ENCODE measurements at places on chromosomes 3 and 15.

- DNase-seq = no peak
These were observed 46.2 kb downstream of the CHL1 start for GRCh38 chr3:242602-243355.

DNA sequence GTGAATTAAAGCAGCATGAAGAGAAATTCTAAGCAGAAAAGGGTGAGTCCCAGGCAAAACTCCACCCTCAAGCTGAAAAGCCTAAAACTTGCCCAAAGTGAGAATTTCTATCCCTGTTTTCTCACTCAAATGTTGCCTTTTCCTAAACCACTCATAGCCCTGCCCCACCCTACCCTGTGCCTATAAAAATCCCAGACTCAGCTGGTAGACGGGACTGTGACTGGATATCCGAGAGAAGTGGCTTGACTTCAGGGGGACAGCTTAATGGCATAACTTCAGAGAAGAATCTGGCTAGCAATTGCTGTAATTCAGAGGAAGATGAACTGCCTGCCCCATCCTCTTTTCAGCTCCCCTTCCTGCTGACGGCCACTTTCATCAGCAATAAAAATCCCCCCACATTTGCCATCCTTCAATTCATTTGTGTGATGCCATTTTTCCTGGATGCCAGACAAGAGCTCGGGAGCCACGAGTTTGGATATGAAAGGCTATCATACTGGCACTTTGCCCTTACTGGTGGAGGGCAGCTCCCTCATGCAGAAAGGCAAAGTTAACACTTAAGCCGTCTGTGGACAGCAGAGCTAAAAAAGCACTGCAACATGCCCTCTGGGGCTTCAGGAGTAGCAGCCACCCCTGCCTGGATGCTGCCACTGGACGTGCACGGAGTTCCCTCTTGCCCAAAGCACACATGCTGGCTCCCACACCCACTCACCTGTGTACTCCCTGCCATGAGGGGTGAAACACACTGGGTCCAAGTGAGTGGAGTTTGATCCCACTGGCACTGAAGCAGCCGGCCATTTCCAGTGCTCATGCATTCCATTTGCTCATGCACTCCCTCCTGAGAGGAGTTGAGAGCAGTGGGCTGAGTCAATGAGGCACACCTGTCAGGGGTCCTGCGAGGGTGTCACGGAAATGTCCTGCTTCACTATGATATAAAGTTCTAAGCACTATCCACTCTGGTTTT is 670.6 kb downstream of the PLOD2 start:
- no peak for DNase-seq

- DNase-seq = no peak
These were observed 9.8 kb upstream of the TNK2 start for GRCh38 chr3:195918176-195918575.

GRCh38 chr3:37987751-37988179 is 2.8 kb upstream of the VILL start:
- no peak for DNase-seq

- peak; percentile 11 for DNase-seq
These were observed 122.6 kb downstream of the LRIG1 start for GRCh38 chr3:66378256-66378655.

DNA sequence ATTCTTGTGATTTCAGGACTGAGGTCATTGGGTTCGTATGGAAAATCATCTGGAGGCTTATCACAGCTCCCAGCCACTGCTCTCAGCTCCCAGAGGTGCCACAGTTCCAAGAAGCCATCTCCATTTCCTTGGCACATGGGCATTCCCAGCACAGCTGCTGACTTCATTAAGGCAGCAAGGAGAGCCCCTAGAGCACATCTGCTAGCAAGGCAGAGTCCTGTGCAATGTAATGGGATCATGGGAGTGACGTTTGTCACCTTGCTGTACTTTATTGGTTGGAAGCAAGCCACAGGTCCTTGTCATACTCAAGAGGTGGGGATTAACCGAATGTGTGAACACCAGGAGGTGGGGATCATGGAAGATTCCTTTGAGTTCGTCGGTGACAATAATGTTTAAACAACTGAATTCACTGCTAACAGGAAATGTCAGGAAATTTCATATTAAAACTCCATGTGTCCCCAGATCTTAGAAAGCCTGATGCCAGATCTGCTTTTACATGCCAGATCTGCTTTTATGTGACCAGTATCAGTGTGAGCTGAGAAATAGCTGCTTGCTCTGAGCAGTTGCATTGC is 148.8 kb downstream of the GABRG3 start:
- no peak for DNase-seq

GRCh38 chr3:54670201-54671000 is 257.5 kb downstream of the LRTM1 start:
- DNase-seq = no peak

GRCh38 chr3:189944285-189945145 is 176.2 kb downstream of the P3H2 start:
- no peak for DNase-seq

DNA sequence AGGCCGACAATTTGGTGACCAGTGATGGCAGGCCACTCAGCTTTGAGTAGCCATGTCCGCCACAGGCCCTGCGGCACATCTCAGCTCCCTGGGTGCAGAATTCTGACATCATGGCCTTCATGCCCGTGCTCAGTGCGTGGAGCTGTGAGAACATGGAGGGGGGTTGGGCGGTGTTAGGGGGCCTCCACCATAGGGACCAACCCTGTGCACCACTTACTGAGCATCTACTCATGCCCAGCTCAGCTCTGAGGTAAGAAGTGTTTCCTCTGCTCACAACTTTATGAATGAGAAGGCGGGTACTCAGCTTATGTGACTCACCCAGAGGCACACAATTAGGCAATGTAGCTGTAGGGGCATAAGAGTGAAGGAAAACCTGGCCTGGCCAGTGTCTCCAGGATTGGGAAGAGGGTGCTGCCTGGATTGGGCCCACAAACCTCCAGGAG is 10.5 kb downstream of the ACOX2 start:
- peak; percentile 23 for DNase-seq

DNA sequence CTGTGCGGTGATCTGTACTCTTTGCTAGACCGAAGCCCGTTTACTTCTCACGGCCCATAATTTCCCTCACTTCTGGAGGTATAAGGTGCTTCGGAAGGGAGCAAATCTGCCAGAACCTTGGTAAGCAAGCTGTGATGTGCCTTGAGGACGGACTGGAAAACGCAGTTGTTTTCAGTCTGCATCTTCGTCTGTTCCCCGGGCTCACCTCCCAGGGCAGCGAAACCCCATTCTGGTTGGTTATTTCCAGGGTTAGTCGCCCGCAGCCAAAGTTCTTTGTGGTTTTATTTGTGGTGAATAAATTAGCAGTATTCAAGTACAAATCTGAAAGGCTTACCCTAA is 401 bp downstream of the RAMAC start:
- no peak for DNase-seq

DNA sequence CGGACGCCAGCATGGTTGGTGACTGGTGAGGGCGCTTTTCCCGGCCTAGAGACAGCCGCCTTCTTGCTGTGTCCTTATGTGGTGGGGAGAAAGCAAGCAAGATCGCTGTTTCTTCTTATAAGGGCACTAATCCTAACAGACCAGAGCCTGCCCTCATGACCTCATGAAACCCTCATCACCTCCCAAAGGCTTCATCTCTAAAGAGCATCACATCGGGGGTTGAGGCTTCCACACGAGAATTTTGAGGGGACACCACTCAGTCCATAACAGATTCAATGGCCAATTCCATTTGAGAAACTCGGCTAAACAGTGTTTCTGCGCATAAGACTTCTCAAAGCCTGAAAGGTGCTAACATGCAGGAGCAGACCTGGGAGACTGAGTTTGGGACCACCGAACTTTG is 54.0 kb downstream of the VGLL4 start:
- no peak for DNase-seq

- DNase-seq = no peak
These were observed 90.1 kb downstream of the FNDC3B start for GRCh38 chr3:172129498-172129849.

DNA sequence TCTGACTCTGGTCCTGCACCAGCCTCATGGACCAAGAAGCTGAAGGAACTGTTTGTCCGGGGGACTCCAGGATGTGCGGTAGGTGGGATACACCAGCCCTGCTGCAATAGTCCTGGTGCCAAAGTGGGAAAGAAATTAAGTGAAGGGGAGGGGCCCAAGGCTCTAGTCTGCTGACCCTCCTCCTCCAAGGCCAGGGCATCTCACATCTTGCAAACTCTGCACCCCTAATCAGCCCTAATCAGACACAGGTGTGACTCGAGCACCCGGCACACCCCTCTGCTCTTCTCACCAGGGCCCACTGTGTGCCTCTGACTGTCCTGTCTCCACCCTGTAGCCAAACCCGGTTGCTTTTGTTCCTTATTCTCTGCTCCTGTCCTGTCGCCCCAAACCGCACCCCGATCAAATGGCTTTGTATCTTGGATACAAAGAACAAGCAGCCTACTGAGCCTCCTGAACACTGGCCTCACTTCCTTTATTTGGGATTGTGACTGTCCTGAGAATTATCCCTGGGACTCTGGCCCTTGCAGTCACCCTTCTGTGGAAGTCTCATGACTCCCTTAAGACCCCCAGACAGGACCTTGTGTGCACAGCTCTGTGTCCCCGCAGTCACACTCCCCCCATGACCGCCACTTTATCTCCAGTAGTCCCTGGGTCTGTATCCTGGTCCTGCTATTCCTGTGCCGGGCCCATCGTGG is 26.7 kb upstream of the SLC41A3 start:
- DNase-seq = no peak

GRCh38 chr3:179929091-179929529 is 107.6 kb downstream of the PEX5L start:
- peak; percentile 50 for DNase-seq

- no peak for DNase-seq
These were observed 316.7 kb downstream of the CLSTN2 start for GRCh38 chr3:140251678-140252077.

DNA sequence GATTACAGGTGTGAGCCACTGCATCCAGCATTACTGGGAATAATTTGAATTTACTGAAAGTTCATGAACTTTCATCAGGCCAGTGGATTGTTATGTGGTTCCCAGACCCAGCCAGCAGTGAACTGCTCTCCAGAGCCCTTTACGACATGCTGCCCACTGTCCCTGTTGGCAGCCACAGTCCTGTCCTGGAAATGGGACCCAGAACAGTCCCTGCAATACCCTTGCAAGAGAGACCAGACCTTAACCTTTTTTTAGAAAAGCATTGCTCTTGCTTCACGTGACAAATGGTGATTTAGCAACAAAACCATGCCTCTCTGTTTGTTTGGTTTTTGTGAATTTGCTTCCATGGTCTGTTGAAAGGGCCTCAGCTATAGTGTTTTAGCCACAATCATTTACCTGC is 367.3 kb upstream of the C2CD4B start:
- no peak for DNase-seq

DNA sequence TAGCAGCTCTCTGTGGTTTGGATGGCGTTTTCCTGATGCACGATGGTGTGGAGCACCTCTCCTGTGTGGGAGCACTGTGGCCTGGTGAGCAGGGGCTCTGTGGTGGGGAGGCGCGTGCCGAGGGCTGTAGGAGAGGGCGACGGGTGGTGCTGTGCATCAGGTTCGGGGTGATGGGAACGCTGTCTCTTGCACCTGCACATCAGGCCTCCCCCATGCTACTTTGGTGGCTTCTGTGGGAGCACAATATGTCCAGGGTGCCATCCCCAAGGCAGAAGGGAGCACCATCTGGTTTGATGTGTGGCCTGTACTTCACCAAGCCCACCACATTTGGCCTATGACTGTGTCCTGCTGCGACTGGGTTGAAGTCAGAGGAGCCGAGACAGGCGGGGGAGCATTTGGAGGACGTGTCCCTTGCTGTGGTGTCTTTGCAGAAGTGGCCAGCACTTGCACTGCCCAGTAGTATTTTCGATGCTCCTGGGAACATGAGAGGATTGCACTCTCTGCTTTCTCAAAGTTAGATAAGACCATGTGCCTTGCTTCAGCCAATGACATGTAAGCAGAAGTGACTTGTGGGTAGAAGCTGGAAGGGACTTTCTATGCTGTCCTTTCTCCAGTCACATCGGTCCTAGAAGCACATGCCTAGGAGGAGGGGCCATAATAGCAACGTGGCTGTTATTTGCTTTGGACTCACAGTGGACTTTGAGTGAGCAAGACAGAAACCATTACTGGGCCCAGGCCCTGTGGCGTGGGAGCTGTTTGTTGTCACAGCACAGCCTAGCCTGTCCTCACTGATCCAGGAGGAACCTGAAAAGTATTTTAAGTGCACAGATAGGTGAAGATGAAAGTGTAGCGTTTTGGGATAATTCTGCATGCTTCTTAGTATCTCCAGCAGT is 72.1 kb downstream of the APBA2 start:
- DNase-seq = no peak

- no peak for DNase-seq
These were observed 74.3 kb downstream of the FNDC3B start for GRCh38 chr3:172113710-172114109.

GRCh38 chr3:100796556-100796955 is 87.3 kb downstream of the TFG start:
- peak; percentile 17 for DNase-seq

DNA sequence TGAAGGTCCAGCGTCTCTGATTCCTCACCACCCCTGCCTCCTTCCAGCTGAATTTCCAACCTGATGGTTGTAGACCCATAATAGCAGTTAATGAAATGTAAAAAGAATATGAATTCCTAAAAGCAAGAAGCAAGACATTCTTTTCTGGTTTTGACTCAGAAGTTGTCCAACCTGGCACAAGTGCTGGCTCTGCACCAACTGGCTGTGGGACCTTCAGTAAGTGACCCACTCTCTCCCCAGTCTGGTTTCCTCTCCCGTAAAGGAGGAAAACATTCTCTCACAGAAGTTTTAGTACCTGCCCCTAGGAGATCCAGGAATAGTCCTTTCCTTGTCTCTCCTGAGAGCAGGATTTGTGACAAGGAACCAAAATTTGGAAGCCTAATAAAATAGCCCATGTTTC is 236.9 kb upstream of the TRIM42 start:
- no peak for DNase-seq

GRCh38 chr15:93900476-93901400 is 330.6 kb upstream of the MCTP2 start:
- no peak for DNase-seq

DNA sequence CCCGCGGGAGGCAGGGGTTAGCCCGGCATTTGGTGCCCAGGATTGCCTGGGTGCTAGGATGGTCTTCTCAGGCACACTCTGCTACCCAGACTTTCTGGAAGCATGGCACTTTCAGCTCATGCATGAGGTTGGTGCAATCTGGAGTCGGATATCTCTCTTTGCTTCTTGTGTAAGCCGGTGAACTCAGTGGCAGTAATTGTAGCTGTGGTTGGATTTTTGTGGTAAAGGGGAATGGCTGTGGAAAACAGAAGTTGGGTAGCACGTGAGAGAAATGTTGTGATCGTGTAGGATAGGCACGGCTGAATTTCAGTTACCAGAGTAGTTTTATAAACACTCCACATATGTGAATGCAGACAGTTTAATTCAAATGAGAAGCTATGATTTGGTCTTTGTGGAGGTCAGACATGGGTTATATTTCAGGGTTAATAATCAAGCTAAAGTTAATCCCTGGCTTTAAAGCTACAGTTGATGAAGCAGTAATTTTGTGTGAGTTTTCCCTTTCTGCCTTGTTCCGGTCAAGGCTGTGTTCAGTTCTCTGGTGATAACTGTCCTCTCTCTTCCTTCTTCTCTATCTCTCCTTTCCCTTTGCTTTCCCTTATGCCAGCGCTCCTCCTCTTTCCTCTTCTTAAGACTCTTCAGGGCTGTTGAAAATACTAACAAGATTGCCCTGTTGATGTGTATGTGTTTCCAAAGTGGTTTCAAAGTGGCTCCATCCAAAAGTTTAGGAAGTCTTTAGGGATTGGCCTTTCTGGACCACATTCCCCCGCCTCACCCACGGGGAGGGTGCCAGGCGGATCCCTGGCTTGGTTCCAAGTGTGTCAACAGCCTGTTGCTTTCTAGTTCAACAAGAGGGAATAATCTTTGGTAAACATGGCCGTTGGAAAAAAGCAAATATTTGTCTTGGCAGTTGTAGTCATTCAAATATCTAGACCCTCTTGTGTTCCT is 404.6 kb upstream of the C2CD4B start:
- DNase-seq = no peak

Data from activated CD4-positive, alpha-beta T cell treated with anti-CD3 and anti-CD28 coated beads, Interleukin-2, Interleukin-4, amounts not matched to agents 100 ng/mL and 50 ng/mL, durations not matched to agents 16 hours and 8 hours (primary cell).